ENCODE measurements at places on chromosomes 2 and 18. TPM values are rescaled to one million over a fixed set of nuclear protein-coding genes. Genes with fewer than 3 reads are reported as not detected.

The MAPRE3 gene
- total RNA-seq = 8.4 TPM

The IMMT gene
- total RNA-seq = 144 TPM

The CIB4 gene
- total RNA-seq = not detected

The ANKRD62 gene
- not detected for total RNA-seq

The IL36RN gene
- total RNA-seq = not detected

The TNS1 gene
- 0.50 TPM for total RNA-seq

The IL1R2 gene
- not detected for total RNA-seq

The LYPD6B gene
- not detected for total RNA-seq

The CELF4 gene
- not detected for total RNA-seq

Data from A375 (cell line).